Occipital lobe (tissue), 3 donors: ENCODE measurements at places on chromosomes 3 and 15.

DNA sequence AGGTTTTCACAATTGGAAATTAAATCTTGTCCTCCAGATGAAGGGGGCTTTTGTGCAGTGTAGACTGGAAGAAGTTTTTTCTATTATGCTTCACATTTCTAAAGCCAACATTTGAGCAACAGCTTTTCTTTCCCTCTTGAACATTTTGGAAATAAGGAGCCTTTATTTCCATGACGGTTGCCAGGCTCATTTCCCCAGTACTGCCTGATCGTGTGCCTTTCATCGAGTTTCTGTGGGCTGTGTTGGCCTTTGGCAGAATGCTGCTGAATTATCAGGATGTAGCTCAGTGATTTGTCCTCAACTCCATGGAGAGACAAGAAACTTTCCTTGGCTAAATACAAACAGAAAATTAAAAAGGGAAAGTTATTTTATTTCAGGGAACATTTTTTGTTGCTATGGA, 314.8 kb upstream of the LRRC3B start:
- DNase-seq: no peak

- no peak for DNase-seq
Observed at GRCh38 chr3:127143172-127143571, 49.8 kb upstream of the PRR23E start.

DNA sequence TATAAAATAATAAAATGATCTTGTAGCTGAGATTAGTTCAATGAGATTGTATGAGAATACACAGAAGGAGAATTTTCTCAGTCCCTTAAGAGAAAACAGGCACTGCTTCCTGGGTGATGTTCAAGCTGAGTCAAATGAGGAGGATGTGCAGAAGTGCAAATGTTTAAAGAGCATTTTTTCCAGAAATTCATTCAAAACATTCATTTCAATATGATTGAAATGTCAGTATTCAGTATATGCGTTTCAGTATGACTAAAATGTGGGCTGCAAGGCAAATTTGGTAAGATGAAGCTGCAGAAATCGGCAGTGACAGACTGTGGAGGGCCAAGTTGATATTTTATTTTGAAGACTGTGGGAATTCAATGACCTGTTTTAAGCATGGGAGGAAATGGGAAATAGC, 19.3 kb upstream of the PYDC2 start:
- DNase-seq: no peak

GRCh38 chr3:184740509-184741258, 28.8 kb upstream of the MAGEF1 start:
- DNase-seq: peak; percentile 57

DNA sequence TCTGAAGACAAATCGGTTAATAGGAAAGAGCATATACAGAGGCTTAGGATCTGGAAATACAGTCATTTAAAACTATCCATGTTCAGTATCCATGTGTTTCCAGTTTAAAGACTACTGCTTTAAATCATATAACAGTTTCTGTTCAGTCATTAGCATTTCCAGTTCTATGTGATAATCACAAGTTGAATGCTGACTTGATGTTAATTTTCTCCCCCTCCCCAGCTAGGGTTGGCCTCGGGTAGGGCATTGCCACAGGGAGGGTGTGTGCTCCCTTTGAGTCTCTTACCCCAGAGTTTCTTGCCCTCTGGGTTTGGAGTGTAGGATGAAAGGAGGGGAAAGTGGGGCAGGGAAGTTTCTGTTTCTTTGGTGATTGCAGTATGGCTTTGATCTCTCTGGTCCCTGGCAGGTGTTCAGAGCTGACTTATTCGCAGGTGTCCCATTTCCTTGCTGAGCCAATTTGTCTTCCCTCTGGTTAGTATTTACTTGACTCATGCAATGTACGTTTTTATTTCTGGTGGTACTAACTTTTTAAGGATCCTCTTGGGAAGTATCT, 86.3 kb downstream of the SH3GL3 start:
- DNase-seq: no peak

GRCh38 chr3:42999212-42999611, 20.1 kb downstream of the GASK1A start:
- DNase-seq: no peak

DNA sequence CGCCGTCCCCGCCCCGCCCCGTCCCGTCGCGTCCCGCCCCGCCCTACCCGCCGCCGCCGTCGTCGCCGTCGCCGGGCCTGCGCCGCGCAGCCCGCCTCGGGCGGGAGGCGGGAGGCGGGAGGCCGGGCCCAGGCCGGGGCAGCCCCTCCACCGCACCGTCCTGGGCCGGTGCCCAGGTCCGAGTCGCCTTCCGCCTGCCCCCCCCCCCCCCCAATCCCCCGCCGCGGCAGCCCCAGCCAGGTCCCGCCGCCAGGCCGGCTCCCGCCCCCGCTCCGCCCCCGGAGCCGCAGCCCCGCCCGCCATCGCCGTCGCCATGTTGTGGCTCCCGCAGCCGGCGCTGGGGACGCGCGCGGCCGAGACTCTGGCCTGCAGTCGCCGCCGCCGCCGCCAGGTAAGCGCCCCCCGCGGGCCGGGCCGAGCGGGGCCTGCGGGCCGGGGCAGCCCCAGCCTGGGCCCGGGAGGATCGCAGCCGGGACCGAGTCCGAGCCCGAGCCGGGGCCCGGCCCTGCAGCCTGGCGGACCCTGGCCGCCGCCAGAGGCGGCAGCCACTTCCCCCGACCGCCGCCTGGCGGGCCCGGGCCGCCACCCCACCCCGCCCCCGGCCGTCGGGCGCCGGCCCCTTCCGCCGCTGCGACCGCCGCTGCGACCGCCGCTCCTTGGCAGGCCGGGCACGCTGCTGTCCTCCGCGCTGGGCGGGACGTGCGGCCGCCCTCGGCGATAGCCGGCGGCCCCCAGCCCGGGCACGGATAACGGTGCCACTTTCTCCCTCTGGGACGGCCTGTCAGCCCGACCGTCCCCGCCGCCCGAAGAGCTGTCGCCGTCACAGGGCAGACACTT, at the start of gene ZNF592:
TSS of gene ZNF592 (plus strand) at position 319 of the 837 bp plus-strand sequence. CDS start 34,084 bp downstream, outside the sequence.
- DNase-seq: peak; percentile 70

DNA sequence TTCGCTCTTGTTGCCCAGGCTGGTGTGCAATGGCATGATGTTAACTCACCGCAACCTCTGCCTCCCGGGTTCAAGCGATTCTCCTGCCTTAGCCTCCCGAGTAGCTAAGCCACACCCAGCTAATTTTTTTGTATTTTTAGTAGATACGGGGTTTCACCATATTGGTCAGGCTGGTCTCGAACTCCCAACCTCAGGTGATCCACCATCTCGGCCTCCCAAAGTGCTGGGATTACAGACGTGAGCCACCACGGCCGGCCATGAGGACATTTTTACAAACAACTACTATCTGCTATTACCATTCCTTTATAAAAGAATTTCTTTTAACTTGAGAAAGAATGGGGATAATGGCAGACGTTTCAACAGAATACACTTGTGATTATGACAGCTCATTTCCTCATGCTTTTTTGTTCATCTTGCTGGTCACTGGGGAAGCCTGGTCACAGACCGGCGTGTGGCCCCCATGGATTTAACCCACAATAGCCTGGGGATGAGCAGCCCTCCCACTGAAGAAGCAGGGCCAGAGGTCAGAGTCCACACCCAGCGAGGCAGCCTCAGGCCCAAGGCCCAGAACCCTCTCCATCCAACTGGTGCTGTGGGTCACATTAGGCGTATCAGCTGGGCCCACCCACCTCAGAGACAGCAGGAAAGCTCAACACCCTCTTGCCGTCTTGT, 112.0 kb downstream of the LIPC start:
- DNase-seq: no peak

GRCh38 chr3:115436767-115437301, 186.5 kb upstream of the GAP43 start:
- no peak for DNase-seq

DNA sequence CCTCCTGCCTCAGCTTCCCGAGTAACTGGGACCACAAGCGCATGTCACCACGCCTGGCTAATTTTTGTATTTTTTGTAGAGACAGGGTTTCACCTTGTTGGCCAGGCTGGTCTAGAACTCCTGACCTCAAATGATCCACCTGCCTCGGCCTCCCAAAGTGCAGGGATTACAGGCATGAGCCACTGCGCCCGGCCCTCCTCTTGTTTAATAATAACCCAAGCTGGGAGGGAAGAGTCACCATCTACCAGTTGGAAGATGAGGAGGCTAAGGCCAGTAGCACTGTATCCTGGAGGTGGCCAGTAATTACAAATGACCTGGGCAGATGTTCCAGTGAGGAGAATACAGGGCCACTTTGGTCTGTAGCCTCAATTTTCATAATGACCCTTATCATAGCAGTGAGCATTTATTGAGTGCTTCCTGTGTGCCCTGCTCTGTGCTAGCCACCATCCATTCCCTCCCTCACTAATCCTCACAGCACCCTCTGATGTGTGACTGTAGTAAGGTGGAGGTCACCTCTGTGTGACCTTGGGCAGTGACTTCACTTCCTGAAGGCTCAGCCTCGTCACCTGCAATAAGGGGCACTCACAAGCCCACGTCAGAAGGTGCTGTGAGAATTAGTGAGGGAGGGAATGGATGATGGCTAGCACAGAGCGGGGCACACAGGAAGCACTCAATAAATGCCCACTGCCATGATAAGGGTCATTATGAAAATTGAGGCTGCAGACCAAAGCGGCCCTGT, 64.2 kb downstream of the ABTB1 start:
- DNase-seq: no peak

GRCh38 chr3:178736300-178736699, 200.1 kb downstream of the KCNMB2 start:
- DNase-seq: no peak

GRCh38 chr3:14244521-14245247, 66.1 kb downstream of the LSM3 start:
- DNase-seq: no peak

DNA sequence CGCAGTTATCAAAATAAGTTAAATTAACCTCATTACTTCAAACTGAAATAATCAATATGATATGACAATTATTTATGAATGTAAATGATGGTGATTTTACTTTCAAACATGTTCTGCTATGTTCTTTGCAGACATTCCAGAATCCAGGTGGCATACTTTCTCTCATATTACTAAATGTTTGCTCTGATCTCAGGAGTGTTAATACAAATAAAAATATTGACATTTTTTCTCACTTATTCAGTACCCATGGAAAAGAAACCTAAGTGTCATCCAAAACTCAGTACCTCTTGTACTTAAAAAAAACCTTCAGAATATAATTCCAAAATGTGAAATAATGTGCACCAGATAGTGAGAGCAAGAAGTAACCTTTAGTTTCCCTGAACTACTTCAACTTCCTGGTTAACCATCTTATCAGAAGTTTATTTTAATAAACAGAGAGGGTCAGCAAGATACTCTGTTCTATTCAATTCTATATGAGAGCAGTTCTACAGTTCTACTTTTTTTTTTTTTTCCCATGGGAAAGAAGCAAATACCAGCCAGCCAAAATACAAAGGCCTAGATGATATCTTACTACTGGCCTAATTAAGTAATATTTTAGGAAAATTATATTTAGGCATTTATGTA, 494.1 kb downstream of the MECOM start:
- DNase-seq: no peak

GRCh38 chr3:149042789-149043386, 43.4 kb downstream of the HLTF start:
- DNase-seq: no peak

DNA sequence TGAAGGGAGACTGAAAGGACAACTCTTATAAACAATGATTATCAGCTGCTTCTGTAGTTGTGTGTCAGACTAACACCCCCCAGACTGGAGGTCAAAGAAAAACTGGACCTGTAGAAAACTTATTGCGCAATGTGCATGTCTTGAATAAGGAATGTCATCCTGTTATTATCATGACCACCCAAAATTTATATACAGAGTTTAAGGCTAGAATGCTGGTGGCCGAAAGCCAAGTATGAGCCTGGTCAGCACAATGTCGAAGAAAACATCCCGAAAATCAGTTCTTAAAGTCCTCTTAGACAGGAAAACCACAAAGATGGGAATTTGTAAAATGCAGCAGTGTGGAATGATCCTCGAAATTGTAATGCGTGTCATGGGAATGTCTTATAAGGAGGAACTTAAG, 29.3 kb downstream of the RFTN1 start:
- no peak for DNase-seq

- no peak for DNase-seq
Observed at GRCh38 chr3:53229606-53230005, 26.2 kb downstream of the TKT start.
